ENCODE measurements at places on chromosomes 2 and 18.

GRCh38 chr2:71275939-71276310 is 49.0 kb upstream of the PAIP2B start:
- DNase-seq = no peak

- DNase-seq = no peak
Measured at GRCh38 chr2:29261003-29261402, 145.8 kb downstream of the CLIP4 start.

DNA sequence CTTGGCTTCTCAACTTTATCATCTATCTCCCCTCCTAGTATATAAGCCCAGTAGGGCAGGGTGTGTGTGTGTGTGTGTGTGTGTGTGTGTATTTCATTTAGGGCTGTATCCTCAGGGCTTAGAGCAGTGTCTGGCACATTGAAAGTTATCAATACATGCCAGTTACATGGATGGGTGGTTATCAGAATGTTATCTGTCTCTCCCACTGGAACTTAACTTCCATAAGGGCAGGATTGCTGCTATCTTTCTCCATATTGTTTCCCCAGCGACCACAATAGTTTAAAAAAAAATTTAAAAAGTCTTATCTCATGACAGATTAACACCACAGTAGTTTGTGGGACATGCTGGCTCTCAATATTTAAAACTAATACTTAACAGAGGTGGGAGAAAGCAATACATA is 488.9 kb downstream of the PLCL1 start:
- DNase-seq = no peak

GRCh38 chr2:25494616-25495015 is 152.9 kb upstream of the DNMT3A start:
- DNase-seq = no peak

DNA sequence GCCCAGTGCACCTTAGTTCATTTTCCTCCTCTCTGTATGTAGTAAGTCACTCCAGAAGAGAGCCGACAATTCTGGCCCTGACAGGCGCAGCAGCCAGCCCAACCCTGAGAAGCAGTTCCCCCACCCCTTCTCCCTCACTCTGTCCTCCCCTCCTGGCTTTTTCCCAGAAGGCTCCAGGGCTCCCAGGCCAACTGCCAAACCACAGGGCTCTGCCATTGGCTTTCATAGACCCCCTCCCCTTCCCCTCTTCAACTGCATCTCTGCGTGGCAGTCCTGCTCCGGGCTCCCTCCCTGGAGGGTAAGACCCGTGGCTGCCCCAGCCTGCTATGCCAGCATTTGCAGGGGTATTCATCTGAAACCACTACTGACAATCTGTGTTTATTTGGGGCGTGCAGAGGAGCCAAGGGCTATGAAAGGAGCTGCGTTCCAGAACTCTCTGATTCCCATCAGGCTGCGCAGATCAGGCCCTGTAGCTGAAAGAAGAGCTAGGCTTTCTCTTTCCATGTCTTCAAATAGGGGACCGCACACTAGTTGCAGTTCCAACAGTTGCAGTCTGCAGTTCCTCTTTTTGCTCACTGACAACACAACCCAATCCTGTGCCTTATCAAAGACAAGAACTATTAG is 388.6 kb upstream of the TNP1 start:
- DNase-seq = no peak

DNA sequence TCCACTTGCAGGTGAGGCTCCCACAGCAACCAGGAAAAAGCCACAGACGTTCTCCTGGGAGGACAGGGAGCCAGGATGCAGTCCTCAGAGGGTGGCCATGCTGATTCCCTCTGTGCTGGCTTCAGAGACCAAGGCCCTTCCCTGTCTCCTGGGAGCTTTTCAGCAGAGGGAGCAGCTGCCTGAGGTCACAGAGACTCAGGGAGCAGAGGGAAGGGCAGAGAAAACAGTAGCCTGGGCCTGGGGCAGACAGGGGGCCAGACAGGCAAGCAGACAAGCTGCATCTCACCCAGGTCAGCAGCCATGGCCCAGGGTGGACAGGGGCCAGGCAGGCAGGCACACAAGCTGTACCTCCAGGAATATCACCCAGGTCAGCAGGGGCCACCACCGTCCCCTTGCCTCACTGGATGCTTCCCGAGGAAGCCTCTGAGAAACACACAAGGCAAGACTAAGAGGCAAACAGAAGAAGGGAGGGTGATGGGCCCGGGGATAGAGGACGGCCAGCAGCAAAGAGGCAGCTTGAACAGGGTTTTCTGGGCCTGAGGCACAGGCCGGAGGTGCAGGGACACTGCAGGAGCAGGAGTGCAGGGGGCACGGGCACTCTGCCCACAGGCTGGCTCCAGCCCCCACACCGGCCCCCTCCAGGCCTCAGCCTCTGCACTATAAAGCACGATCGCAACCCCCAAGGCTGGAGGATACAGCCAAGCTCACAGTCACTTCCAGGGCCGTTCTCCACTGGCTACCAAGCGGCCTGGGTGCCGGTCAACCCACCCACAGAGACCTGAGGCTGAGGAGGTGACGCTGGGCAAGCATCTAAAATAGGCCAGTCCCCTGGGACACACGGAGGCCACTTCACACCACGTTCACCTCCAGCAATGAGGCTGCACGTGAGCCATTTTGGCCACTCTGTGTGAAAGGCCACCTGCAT is 6.1 kb downstream of the SLC66A2 start:
- DNase-seq = no peak

DNA sequence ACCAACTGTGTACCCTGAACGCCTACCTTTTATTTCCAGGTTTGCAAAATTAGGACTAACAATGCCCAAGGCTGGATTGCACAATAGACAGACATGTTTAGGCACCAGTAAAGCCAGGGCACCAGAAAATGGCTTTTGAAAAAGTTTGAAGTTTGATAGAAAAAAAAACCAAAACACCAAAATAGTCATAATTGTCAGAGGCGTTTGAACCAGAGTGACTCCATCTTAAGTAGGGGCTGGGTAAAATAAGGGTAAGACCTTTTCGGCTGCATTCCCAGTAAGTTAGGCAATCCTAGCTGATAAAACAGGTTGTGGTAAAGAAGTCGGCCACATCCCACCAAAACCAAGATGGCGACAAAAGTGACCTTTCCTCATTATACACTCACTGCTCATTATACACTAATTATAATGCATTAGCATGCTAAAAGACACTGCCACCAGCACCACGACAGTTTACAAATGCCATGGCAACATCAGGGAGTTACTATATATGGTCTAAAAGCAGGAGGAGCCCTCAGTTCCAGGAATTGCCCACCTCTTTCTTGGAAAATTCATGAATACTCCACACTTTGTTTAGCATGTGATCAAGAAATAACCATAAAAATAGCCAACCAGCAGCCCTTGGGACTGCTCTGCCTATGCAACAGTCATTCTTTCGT is 105.1 kb upstream of the MSH2 start:
- no peak for DNase-seq

DNA sequence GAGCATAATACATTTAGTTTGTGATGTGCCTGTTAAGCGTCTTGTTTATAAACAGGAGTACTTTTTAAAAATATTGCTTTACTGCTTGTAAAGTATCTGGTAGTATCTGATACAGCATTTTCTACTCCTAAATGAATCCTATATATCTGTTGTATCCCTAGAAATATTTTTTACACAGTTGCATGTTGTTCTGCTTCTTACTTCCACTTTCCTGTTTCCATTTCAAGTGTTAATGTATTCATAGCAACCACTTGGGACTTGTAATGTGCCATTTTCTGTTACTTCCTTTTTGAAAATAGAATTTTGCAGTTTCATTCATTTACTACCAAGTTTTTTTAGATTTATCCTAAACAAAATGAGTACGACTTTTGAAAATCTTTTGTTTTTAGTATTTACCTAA is 24.9 kb downstream of the CCNT2 start:
- DNase-seq = no peak

All from stimulated activated CD4-positive, alpha-beta T cell treated with anti-CD3 and anti-CD28 coated beads, TNF-alpha, amount 100 ng/mL, for 24 hours (primary cell).